ENCODE measurements at places on chromosomes 12 and 14. TPM values are rescaled to one million over a fixed set of nuclear protein-coding genes. Genes with fewer than 3 reads are reported as not detected.

- no peak for DNase-seq
Observed at GRCh38 chr12:106234449-106234848, 13.4 kb downstream of the CKAP4 start.

GRCh38 chr14:67551940-67552339 is 18.9 kb downstream of the PLEKHH1 start:
- no peak for DNase-seq

DNA sequence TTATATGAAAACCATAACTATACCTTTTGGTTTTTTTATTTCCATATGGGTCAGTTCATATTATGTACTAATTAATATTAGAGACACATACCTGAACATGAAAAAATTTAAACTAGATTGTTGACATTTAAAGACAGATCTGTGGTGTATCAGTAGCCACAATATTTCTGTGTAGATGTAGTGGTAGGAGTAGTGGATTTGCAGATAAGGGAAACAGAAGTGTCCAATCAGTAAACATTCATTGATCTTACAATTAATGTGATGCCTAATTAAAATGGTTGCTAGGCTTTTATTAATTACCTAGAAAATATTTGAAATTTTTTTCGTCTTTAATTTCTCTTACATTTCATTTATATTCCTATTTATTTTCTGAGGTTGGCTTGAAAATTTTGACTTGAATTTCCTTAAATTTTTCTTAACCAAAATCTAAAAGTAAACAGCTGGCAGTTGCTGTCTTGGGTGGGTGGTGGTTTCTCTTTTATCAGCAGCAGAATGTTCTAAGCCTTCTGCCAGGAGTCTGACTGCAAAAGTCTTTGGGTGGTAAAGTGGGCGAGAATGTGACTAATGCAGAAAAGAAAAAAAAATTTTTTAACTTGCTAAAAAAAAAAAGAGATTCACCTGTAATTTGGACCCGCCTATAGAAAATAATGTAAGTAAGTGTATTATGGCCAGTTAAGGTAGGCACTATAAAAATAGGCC is 2.4 kb downstream of the FGFR1OP2 start:
- no peak for DNase-seq

GRCh38 chr12:64506955-64507354 is 55.0 kb downstream of the TBK1 start:
- DNase-seq = no peak

DNA sequence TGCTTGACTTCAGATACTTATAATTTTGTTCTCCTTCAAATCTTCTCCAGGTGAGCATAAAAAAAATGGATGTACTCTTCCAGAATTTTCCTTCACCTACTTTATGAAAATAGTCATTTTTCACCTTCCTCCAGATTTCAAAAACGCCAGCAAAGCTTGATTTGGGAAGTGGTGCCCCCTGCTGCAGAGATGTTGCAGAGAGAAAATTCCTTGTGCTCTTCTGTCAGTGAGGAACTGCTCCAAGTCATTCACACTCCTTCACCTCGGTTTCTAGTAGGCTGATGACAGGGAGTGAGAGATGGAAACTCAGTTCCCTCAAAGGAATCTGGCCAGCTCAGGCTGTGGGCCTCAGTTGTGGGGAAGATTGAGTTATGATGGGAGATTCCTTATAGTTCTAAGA is 24.2 kb upstream of the RNASE3 start:
- no peak for DNase-seq

- no peak for DNase-seq
Observed at GRCh38 chr12:70241845-70242244, 1.4 kb upstream of the CNOT2 start.

Gene KRT75
- total RNA-seq = not detected

DNA sequence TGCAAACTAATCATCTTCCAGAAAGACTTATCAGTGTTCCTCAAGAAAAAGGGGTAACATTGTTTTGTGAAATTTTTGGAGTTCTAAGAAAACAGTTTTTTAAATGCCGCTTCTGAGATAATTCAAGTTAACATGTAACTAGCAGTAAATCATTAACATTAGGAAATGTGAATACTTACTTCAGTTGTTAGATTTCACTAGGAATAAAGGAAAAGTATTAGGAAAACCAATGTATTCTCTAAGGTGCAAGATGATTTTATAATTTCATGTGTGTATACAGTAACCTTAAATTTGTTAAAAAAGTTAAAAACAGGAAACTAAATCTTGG is 36.8 kb downstream of the PAPOLA start:
- no peak for DNase-seq

- no peak for DNase-seq
Observed at GRCh38 chr12:58069268-58069963, 128.0 kb downstream of the ATP23 start.

GRCh38 chr14:74531467-74531866 is 37.9 kb downstream of the ISCA2 start:
- no peak for DNase-seq

DNA sequence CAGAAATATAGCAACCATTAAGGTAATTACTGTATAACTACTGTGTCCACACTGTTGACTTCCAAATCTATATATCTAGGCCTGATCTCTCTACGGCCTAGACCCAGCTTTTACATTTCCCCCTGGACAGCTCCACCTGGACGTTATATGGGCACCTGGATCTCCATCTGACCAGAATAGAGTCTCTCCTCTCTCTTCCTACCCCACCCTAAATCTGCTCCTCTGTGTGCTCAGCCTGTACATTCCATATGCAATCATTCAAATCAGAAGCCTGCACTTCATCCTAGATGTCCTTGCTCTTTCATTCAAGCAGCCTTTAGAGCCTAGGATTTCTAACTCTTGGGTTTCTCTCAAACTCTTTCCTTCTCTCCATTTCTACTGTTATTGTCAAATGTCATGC is 255.0 kb downstream of the PAX9 start:
- no peak for DNase-seq

Gene RD3L
- total RNA-seq = not detected

Gene ZC2HC1C
- total RNA-seq = 0.93 TPM

- DNase-seq = no peak
Observed at GRCh38 chr12:69639400-69640016, 28.8 kb upstream of the LRRC10 start.

Gene GDF3
- total RNA-seq = 0.53 TPM

DNA sequence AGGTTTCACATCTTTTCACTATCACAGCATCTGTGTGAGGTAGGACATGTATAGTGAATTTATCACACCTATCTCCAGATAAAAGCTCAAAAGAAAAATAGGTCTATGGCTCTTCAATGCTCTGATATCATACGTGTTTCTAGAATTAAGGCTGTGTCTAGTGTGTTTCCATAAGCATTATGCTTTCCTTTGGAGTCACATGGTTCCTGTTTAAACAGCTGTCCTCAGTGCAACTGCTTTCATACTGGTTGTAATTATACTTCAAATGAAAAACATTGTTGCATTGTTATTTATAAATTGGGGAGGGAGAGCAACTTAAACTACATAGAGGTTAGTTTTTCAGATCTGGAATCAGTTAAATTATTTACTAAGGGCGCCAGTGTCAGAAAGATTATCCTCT is 151.6 kb downstream of the SYT1 start:
- DNase-seq = no peak

Gene PLA2G1B
- total RNA-seq = not detected

- no peak for DNase-seq
Observed at GRCh38 chr14:39265033-39265432, 31.3 kb downstream of the MIA2 start.

Gene CACNB3
- total RNA-seq = 22.9 TPM

DNA sequence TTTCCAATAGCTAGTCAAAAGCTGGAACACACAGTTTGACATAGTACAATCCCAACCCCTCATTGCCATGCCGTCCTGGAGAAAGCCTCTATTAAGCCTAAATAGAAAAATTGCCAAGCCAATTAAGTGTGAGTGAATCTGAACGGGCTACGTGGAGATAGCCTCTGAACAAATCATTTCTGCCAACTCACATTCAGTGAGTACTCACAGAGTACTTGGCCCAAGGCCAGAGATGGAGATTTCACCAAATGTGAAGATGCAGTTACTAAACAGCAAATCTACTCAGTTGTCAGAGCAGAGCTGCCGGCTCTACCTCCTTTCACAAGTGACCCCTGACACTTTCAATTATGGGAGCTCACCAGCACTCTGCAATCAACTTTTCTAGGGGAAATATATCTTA is 350.0 kb downstream of the GALC start:
- DNase-seq = no peak

Gene B4GALNT1
- total RNA-seq = 2.9 TPM

Gene IKZF4
- total RNA-seq = 1.8 TPM

GRCh38 chr12:105030820-105031807 is 45.0 kb downstream of the NOPCHAP1 start:
- no peak for DNase-seq

DNA sequence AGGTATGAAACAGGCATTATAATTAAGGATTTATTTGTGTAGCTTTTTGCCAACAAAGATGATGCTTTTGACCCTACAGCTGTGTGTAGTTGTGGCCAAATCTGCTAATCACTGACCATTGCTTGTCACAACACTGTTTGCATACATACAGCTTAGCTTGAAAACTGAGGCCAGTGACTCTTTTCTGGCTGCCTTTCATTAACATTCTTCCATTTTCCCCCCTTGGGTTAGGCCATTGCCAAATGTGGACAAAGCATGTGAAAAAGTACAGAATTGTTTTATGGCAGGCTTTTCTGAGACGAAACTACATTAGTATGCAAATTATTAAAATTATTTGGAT is 263.3 kb downstream of the SLC16A7 start:
- no peak for DNase-seq

DNA sequence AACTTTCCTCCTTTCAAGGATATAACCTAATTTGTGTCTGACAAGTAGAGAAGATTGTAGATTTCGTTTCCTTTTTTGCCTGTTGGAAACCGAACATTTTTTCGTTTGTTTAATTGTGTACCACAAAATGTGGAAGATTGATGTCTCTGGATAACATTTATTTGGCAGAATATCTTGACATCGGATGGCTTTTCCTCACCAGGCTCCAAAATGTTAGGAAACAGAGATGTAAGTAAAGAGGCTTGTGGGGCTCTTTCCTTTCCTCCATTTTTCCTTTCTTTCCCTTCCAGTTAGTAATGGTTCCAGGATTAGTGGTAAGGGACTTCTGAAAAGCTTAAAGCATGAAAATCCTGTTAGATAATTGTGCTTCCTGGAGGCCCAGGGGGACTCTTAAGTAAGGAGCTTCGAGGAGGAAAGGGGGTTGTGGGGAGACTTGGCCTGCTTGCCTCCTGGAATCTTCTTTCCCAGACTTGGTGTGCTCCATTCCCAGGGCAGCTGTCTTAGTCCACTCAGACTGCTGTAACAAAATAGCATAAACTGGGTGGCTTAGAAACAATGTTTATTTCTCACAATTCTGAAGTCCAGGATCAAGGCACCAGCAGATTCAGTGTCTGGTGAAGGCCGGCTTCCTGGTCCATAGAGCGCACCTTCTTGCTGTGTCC is 243.1 kb upstream of the PWP1 start:
- DNase-seq = no peak

Gene GUCY2C
- total RNA-seq = not detected

Measured in glomerular endothelial cell (primary cell).